Testis (tissue), 5 donors: ENCODE measurements at places on chromosomes 11 and 22. TPM values are rescaled to one million over a fixed set of nuclear protein-coding genes. Genes with fewer than 3 reads are reported as not detected.

DNA sequence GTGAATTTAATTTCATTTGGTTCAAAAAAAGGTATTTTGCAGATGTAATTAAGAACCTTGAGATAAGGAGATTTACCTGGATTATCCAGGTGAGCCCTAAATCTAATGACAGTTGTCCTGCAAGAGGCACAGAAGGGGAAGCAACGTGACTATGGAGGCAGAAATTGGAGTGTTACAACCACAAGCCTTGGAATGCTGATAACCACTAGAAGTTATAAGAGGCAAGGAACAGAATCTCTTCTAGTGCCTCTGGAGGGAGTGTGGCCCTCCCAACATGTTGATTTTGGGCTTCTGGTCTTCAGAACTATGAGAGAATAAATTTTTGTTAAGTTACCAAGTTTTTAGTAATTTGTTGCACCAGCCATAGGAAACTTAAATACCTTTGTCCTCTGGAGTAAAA lies 32.8 kb downstream of the RRM1 start:
- DNase-seq, result no peak

KRTAP5-11 gene
- total RNA-seq, result not detected

GRCh38 chr11:62018981-62019664 lies 51.7 kb upstream of the FTH1 start:
- DNase-seq, result no peak

DNA sequence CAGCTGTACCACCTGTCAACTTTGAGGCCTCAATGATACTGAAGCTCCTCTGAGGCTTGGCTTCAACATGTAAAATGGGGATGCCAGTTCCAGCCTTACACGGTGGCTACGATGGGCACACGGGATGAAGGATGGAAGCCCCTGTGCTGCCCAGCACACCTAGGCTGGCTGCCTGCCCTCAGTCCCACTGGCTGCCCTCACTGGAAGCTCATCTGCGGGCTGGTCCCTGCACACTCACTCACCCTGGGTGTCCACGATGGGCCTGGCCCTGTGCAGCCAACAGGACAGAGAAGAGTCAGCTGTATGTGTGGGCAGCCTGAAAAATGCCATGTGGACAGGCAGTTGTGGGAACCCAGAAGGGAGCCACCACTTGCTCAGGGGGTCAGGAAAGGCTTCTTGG lies 2.2 kb downstream of the YIF1A start:
- DNase-seq, result no peak

DNA sequence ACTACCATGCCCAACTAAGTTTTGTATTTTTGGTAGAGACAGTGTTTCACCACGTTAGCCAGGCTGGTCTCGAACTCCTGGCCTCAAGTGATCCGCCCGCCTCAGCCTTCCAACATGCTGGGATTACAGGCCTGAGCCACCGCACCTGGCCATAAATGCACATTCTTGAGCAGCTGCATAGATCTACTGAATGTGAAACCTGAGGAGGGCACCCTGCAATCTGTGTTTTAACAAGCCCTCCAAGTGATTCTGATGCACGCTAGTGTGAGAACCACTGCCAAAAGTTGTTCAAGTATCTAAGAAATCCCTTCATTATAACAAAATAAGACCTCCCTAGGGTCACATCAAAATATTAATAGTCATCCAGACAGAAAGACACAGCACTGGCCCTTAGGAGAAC lies 89.3 kb downstream of the RDX start:
- DNase-seq, result no peak

- no peak for DNase-seq
These were observed 279.9 kb downstream of the KIRREL3 start for GRCh38 chr11:126720539-126721235.

TNNI2 gene
- total RNA-seq, result not detected

TYR gene
- 1.5 TPM for total RNA-seq

DNA sequence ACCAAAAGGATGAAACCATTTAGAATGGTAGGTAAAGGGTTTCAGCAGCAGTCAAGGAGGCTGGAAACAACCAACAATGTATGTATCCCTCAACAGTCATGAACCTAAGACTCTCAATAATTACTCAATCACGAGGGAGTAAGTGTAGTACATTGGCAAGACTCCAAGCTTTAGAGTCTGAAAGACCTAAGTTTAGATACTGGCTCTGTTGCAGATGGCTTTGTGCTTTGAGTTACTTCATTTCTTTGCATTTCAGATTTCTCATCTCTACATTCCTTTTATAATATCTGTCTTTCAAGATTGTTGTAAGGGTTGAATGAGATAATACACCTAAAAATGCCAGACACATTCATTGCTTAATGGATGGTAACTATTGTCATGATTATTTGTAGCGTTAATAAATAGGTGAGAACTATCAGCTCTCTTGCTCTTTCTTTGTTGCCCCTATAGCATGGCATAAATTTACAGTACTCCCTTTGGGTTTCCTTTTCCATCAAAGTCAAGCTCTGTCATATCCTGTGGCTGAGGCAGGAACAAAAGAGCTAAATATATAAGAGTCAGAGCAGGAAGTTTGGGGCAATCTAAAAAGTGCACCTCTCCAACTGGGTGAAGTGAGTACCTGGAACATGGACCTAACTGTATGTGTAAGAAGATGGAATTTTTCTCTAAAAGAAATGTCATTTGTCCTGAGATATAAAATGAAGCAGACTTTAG lies 228.2 kb upstream of the ZC3H12C start:
- no peak for DNase-seq

GRCh38 chr11:130522284-130522961 lies 74.0 kb downstream of the ADAMTS15 start:
- peak; percentile 94 for DNase-seq

DNA sequence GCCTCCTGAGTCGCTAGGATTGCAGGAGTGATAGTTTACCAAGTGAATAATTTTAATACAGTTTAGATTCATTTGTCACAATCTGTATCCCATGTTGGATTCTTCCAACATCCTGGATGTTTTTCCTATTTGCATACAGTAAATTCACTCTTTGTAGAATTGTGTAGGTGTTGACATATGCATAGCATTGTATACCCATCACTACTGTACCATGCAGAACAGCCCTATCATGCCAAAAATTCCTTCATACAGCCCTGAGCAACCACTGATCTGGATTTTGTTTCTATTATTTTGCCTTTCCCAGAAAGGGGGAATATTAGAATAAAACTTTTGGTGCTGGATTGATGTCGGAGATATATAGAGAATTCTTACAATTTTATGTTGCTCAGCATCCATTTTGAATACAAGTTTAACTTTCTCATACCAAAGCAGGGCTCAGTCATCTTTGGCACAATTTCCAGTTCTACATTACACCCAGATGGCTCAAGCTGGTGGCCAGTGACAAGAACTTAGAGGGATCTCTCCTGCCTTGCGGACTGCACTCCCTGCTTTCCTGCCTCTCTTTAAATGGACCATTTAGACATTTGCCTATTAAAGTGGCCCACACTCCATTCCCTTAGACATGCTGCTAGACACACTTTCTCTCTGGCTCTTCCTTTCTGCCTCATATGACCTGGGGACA lies 45.4 kb upstream of the CFAP300 start:
- DNase-seq, result no peak

DNA sequence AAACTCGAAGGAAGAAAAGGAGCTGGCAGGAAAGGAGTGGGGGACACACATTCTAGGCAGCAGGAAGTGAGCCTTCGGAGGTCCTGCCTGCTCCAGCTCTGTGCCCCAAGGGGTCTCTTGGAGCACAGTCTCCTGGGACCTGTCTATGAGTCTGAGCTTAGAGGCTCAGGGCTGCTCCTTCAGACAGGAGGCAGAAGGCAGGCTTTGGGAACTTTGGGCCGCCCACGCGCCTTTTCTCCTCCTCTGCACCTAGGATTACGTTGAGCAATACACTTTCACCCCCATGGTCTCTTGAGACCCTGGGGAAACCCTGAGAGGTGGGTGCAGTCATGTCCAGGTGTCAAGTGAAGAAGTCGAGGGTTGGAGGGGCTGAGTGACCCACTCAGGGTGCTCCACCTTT lies 965 bp downstream of the TCN2 start:
- DNase-seq, result no peak

DNA sequence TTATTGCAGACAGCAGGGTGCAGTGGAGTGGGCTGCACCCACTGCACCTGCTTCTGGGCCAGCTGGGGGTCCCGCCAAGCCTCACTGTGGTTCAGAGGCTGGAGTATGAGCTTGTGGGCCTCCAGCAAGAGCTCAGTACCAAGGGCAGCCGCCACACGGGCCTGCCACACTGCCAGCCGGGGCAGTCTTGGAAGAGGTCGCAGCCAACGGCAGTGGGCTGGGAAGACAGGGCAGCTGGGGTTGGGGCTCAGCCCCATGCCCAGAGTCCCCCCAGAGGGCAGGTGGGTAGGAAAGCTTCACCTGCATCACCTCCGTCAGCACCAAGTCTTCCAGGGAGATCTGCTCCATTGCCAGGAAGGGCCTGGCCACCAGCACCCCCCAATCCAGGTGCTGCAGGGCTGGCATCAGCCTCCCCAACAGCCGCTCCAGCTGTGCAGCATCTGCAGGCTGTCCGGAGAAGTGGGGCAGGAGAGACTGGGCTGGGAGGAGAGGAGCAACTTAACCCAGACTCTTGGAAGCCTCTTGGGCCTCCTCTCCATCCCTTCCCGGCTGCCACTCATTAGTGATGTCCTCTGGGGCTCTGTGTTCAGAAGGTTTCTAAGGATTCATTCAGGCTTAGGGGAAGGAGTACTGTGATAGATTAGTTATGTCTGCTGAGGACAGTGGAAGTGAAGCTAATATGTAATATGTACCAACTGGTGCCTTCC lies 1.1 kb upstream of the GSTT4 start:
- DNase-seq, result no peak

DNA sequence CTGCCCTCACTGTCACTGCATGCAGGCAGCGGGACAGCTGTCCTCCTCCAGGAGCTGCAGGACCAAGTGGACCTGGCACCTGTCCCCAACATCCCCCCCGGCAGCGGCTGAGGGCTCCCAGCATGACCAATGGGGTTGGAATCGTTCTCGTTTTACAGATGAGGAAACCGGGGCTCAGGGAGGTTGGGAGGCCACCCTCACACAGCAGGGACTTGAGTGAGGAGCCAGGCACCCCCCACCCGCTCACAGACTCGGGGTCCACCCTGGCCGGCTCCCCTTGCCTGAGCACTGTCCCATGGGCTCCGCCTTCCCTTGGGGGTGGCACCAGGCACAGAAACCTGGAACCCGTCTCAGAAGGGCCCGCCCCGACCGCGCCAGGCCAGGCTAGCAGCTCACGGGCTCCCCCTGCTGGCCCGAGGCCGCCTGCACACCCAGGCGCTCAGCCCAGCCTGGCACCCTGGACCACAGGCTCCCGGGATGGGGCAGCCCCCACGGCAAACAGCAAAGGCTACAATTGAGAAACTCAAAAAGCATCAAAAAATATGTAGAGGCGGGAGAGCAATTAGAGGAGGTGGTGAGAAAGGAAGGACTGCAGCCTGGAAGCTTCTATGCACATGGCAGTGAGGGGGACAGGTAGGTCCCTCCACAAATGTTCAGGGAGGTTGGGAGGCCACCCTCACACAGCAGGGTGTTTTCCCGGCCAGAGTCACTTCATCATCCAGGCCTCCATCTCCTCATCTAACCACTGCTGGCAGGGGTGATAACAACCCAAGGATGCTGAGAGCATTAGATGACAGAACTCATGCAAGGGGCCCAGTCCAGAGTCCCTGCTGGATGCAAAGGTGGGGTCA lies 12.8 kb downstream of the MACROD1 start:
- DNase-seq, result peak; percentile 73

GAB4 gene
- total RNA-seq, result 10.2 TPM

- DNase-seq, result peak; percentile 56
These were observed 929 bp downstream of the PRDM10 start for GRCh38 chr11:130001461-130002351.

CSRP3 gene
- not detected for total RNA-seq
